NCI-H1417 treated with DMSO at 0.1 percent for 48 hours (cell line): ENCODE measurements at places on chromosomes 12 and 14.

DNA sequence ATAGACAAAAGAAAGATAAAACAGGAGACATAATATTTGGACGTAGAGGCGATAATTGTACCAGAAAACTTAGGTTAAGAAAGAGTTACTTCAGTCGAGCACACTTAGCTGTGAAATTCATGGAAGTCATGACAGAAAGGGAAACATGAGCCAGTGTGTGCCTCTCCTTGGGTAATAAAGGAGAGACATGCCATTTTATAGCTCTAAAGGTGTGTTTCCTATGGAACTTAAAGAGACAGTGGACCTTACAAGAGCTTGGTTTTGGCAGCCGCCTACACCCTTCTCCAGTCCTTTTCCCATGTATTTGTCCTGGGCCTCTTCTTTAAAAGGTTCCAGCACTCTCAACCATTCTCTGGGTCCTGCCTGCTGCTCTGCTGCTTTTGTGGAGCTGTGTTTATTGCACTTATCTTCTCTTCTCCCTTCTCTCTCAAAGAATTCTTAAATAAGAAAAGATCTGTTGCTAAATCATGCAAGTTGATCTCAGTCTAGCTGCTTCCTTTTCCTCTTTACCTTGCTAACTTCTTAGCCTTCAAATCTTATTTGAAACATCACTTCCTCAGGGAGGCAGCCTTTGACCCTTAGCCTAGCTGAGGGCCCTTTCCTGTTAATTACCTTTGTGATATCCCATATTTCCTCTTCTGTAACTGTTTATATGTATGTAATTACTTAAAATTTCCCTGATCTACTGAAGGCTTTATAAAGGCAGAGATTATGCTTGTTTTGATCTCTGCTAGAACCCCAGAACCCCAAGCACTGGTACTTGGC is 81.8 kb upstream of the EVL start:
- no peak for DNase-seq

- DNase-seq, result no peak
These were observed 15.8 kb upstream of the NINJ2 start for GRCh38 chr12:678747-679712.

GRCh38 chr14:93246534-93246933 is 39.5 kb downstream of the UBR7 start:
- DNase-seq, result no peak

- DNase-seq, result no peak
These were observed 6.4 kb downstream of the BCL11B start for GRCh38 chr14:99265571-99265970.

DNA sequence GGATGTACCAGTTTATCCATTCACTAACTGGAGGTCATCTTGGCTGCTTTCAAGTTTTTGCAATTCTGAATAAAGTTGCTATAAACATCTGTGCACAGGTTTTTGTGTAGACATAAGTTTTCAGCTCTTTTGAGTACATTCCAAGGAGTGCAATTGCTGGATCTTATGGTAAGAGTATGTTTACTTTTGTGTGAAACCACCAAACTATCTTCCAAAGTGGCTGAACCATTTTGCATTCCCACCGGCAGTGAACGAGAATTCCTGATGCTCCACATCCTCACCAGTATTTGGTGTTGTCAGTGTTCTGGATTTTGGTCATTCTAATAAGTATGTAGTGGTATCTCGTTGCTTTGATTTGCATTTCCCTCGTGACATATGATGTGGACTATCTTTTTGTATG is 150.5 kb upstream of the BCL2L14 start:
- DNase-seq, result no peak

DNA sequence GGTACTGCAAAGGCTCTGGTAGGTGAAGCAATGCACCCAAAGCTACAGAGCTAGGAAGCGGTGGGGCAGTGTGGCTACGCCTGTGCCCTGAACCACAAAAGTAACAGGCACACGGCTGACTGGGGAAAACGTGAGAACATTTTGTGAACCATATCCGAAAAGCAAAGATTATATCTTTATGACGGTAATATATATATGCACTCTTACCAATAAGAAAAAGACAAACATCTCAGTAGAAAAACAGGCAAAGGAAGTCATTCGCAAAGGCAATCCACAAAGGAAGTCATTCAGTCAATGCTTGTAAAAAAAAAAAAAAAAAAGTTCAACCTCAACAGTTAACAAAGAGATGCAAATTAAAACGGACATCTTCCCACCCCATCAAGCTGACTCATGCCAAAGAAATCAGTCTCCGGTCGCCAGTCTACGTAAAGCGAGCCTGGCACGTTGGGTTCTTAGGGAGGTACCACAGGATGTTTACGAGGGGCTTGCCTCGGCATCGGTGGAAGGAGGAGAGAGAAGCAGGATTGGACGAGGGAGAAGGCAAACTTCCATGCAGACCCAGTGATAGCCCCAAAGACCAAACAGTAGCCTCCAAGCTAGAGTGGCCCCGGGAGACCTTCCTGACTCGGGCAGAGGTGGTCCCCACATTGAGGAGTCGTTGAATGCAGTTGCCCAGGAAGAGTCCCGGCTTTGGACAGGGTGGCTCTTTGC is 39.4 kb upstream of the PPP2R5C start:
- DNase-seq, result no peak

- no peak for DNase-seq
These were observed 147.9 kb downstream of the PPFIA2 start for GRCh38 chr12:81610955-81611889.

GRCh38 chr12:123519141-123520001 is 14.1 kb downstream of the RILPL1 start:
- no peak for DNase-seq

GRCh38 chr12:56709759-56710376 is 15.2 kb downstream of the NACA start:
- DNase-seq, result no peak

DNA sequence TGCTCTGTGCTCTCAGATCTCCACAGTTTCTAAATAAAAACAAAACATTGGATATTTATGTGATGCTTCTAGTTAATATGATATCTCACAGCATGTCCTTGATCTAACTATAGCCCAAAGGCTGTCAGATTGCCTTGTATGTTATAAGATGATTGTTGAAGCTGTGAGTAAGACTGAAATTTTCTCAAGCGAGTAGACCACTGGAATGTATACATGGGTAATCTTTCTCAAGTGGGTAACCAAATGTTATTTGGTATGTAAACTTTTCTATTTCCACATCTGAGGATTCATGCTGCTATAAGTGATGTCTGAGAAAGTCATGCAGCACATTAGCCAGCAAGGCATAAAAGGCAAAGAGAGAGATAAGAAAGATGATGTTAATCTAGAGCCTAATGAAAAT is 886.7 kb downstream of the NRXN3 start:
- no peak for DNase-seq

DNA sequence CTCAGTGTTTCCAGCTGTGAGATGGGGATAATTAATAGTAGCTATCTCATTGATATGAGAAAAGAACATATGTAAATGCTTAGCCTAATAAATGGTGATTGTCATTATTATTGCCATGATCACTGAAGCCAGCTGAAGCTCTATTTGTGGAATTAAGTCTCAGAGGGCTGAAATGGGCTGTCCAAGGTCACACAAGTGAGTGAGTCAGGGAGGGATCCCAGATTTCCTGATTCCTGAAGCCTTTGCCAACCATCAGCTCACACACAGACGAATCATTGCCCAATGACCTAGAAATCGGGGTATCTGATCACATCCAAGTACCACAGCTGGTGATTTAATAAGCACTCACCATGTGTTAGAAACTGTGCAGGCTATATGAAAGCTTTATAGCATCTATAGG is 21.6 kb upstream of the TMEM229B start:
- no peak for DNase-seq

DNA sequence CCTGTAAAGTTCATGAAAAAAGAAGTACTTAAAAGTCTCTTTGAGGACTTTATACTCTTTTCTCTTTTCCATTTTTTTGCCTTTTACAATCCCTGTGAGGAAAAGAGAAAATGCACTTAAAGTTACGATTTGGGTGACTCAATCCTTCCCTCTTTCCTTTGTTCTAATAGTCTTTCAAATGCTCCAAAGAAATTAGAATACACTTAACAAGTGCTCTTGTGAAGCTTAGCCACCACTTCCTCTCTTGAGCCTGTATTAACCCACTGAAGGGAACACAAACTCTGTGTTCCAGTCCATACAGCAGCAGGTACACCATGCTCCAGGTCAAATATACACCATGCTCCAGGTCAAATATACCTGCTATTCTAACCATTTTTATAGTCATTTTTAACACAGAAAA is 581.1 kb upstream of the MGAT4C start:
- DNase-seq, result no peak

- no peak for DNase-seq
These were observed 33.6 kb upstream of the MAP3K9 start for GRCh38 chr14:70842851-70843462.

GRCh38 chr12:72141381-72141780 is 130.8 kb upstream of the TRHDE start:
- DNase-seq, result no peak

GRCh38 chr12:6367065-6367968 is 8.0 kb downstream of the SCNN1A start:
- DNase-seq, result no peak

- DNase-seq, result no peak
These were observed 28.8 kb downstream of the MAP3K9 start for GRCh38 chr14:70780396-70781075.

- DNase-seq, result no peak
These were observed 11.8 kb downstream of the STON2 start for GRCh38 chr14:81388336-81388735.

- no peak for DNase-seq
These were observed at the start of gene DACT1 for GRCh38 chr14:58637391-58638230. TSS of gene DACT1 (plus strand) at chr14:58637962. CDS start at chr14:58638203, 241 bp downstream.

DNA sequence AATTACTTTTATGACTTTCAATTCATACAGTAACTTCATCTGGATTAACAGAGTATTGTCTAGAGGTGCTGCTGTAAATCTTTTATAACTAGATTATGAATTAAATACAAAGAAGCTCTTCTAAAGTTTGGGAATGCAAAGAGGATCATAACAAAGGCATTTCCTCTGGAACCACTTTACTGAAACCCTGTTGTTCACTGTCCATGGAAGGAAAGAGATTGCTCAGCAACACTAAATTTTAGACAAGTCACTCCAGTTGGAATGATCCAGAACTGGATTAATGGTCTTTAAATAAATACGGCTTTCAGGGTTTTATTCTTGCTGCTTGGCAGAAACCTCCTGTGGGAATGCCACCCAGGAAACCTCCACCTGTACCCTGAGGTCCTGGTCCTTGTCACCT is 250.6 kb downstream of the KSR2 start:
- DNase-seq, result no peak

- DNase-seq, result peak; percentile 24
These were observed 40.4 kb downstream of the CAPS2 start for GRCh38 chr12:75289753-75290152.

GRCh38 chr14:106850913-106851825 is 1324.8 kb downstream of the TMEM121 start:
- DNase-seq, result no peak

GRCh38 chr14:100629098-100629497 is 41.9 kb upstream of the BEGAIN start:
- no peak for DNase-seq

DNA sequence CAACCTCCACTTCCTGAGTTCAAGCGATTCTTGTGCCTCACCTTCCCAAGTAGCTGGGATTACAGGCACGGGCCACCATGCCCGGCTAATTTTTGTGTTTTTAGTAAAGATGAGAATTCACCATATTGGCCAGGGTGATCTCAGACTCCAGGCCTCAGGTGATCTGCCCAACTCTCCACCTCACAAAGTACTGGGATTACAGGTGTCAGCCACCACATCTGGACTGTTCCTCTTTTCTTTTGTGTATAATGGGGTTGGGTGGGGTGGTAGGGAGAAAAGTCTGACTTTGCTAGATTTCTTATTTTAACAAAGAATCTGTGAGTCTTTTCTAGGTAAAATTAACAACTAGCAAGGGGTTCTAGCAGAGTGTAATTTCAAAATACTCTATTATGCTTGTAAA is 92.7 kb upstream of the AMN1 start:
- DNase-seq, result no peak

- no peak for DNase-seq
These were observed 167.8 kb downstream of the TTC6 start for GRCh38 chr14:37763266-37763665.

GRCh38 chr12:24709216-24709615 is 239.7 kb downstream of the BCAT1 start:
- no peak for DNase-seq

DNA sequence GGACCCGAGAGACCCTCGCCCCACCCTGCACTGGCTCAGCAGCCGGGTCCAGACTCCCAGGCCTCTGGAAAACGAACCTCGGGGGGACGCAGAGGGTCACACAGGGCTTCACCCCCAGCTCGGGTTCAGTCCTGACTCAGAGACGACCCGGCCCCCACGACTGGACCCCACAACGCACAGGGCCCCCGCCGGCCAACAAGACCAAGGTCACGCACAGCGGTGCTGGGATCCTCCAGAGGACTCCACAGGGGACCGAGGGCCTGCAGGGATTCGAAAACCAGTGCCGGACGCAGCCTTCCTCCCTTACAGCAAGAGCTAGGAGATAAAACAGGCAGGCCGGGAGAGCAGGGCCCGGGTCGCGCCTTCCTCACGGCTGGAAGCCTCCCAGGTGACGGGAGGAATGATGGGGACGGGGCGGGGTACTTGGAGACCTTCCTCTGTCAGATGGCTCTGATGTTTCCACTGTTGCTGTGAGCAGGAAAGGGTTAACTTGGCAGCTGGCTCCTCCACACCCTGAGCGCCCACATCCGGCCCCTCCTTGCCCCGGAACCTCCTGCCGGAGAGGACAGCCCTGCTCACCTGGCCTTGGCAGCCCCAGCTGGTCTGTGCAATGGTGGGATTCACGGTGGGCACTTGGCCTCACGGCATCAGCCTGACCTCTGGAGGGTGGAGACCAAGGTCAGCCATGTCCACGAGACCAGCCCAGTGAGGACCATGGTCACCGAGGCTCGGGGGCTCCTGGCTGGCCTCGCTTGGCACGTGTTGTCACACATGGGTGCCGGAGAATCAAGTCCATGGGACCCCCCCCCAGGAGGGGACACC is 46.2 kb downstream of the GALNT9 start:
- no peak for DNase-seq

- DNase-seq, result no peak
These were observed 39.1 kb downstream of the DDHD1 start for GRCh38 chr14:53113989-53114388.

DNA sequence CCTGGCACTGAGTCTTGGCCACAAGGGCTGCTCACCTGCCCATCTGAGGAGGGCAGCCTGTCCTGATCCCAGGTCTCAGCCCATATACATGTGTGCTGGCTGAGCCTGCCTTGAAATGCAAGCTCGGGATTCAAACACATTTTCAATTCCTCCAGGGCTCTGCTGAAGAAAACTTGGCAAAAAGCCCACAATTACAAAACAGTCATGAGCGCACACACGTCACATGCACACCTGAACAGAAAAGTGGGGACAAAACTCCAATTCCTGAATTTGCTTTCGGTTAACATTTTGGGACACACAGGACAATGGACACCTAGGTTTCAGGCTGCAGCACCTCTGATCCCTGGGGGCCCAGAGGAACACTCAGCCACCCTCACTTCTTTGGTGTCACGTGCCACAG is 113.9 kb downstream of the RBM19 start:
- DNase-seq, result no peak

- DNase-seq, result no peak
These were observed 112.0 kb upstream of the SLC38A2 start for GRCh38 chr12:46484396-46485061.

- no peak for DNase-seq
These were observed 606.1 kb downstream of the SLC16A7 start for GRCh38 chr12:60201891-60202290.

- no peak for DNase-seq
These were observed 66.3 kb downstream of the MBIP start for GRCh38 chr14:36254020-36254624.

- DNase-seq, result no peak
These were observed 117.6 kb upstream of the TMCC3 start for GRCh38 chr12:94767956-94768355.

GRCh38 chr12:102879144-102879763 is 37.8 kb downstream of the PAH start:
- peak; percentile 91 for DNase-seq
